ENCODE measurements at places on chromosomes 7 and 10.
A peak's percentile ranks its signal among the peaks of the same experiment; 100 is the strongest.

DNA sequence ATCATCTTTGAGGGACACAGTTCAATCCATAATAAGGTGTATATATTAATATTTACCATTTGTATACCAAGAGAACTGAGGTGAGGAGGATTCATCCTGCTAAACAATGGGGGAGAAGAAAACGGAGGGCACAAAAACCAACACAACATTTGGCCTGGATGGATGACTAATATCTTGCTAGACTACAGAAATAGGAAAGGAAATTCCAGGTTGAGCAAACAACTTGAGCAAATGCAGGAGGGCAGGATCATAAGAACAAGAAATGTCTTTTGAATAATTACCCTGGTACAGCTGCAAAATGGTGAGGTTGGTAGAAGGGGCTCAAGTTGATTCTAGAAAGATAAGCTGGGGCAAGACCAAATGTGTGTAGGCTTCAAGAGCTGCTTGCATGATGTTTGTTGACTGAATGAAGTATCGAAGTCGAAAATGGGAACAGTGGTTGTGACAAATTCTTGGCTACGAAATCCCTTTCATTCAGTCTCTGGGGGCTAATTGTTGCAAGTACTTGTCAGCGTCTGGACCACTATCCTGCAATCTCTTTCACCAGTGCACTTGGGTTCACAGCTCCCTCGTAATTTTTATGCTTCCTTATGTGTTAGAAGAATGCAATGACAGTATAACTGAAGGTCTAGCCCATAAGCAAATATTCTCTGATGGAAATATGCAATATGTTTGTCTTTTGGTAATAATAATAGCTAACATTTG is 176.2 kb downstream of the PTEN start:
- no peak for DNase-seq

DNA sequence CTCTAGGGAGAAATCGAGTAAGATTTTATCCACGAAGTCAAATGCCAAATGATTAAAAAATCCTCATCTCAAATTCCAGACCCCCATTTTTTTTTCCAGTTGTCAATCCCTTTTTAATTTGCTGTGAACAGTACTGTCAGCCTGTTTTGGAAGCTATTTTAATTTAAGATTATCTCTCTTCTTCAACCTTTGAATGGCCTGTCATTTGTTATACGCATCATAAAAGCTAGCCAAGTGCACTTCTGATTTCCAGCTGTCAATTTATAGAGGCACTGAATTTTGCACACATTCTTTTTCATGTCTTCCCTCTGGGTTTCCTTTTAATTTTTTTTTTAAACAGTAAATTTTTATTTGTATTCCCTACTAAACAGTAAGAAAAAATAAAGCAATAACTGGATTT is 336.4 kb upstream of the HGF start:
- DNase-seq: no peak

- no peak for DNase-seq
Measured at GRCh38 chr10:21095073-21095472, 198.0 kb upstream of the NEBL start.

GRCh38 chr7:39085590-39086049 is 107.9 kb downstream of the POU6F2 start:
- DNase-seq: peak; percentile 15

DNA sequence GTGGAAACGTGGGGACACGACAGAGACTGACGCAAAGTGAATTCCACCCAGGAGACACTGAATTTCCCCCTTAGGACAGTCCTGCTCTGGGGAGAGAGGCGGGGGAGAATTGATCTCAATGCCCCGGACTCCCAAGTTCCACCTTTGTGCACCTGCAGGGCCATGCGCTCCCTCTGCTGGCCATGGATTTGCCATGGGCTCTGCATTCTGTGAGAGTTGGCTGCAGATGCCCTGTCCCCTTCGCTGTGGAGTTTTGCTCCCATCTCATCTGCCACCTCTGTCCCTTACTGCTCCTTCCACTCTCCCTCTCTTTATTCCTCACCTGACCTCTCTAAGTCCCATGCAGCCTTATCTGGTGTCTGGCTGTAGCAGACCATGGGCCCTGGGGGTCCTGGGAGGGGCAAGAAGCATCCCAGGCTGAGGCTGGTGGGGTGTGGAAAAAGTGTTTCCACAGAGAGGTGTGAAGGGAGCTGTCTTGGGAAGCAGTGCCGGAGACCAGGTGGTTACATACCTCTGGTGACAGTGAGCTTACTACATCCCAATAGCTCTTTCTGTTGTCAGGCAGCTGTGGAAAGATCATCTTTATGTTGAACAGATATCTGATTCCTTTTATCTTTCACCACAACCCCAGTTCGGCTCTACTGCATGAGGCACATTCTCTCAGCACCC is 14.3 kb downstream of the GHRHR start:
- no peak for DNase-seq

DNA sequence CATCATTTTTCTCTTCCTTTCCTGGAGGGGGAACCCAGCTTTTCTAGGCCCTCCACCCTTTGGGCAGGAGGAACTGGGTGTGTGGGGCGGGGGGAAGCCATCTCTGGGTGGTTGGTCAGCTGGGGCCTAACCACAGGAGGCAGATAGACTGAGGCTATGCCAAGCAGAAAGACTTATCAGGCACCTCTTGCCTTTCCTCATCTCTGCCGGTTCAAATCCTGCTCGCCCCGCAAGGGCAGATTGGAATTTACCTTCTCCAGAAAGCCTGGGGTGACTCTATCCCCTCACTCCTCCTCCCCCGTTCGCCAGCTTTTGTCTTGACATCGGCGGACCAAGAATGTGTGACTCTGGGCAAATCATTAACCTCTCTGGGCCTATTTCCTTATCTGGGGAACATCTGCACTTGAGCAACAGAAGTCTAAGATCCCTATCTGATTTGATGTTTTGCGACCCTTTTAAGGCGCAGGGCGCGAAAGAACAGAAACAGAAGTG is 584 bp upstream of the GARS1 start:
- no peak for DNase-seq

DNA sequence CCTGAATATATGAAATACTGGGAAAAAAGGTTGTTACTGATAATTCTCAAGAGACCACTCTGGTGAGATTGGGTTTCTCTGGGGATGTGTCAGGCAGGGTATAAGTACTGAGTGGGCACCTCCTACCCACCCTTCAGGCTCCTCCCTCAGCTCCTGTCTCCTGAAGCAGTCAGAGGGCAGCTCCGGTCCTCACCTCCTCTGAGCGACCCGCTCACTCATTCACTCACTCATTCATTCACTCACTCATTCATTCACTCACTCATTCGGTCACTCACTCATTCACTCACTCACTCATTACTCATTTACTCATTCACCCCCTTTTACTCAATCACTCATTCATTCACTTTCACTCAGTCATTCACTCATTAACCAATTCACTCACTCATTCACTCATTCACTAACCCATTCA is 6.9 kb upstream of the PFKP start:
- no peak for DNase-seq

DNA sequence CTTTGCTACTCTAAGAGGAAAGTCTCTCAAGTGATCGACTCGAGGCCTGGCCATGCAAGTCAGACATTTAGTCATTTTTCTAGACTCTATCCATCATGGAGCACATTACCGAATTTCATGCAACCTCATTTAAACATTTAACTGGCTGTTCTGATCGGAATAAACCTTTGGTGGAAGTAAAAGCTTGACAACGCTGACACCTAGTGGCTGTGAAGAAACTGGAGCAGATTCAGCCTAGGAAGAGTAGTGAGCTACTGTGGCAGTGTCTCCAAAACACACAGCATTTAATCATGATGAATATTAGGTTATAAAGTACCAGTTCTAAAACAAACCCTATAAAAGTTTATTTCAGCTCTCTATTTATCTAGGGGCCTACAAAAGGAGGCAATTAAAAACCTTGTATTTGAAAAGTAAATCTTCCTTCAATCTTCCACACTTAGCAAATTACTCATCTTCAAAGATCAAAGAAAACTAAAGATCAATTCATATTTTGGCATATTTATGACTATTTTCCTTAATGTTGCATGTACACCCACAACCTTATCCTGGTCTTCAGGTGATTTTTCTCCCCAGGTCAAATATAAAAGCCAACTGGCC is 175.0 kb downstream of the CTNNA3 start:
- DNase-seq: peak; percentile 9

- DNase-seq: no peak
Measured at GRCh38 chr10:285216-285615, 150.0 kb downstream of the ZMYND11 start.

All from iPS DF 19.7 (cell line).